ENCODE measurements at places on chromosomes 5 and 9. TPM values are rescaled to one million over a fixed set of nuclear protein-coding genes. Genes with fewer than 3 reads are reported as not detected.

Gene MTMR12
- total RNA-seq: 25.6 TPM

Gene PDZD2
- 23.3 TPM for total RNA-seq

Gene GAS1
- total RNA-seq: 6.1 TPM

Gene MOB3B
- total RNA-seq: 1.8 TPM

Gene TAF11L9
- total RNA-seq: 0.83 TPM

Gene ARHGEF37
- total RNA-seq: 1.0 TPM

Gene AQP7
- total RNA-seq: not detected

Gene IL7R
- not detected for total RNA-seq

Gene NRARP
- 15.2 TPM for total RNA-seq

Gene ZNF454
- 9.3 TPM for total RNA-seq

Gene GLRA1
- total RNA-seq: 0.22 TPM

Gene GABRA1
- total RNA-seq: not detected

Gene KIF4B
- not detected for total RNA-seq

Gene B4GALT1
- 5.4 TPM for total RNA-seq

Gene COL15A1
- total RNA-seq: not detected

Gene ZCCHC9
- 14.8 TPM for total RNA-seq

Gene TMEFF1
- total RNA-seq: 171 TPM

Gene ROR2
- 51.1 TPM for total RNA-seq

Gene ASPN
- not detected for total RNA-seq

Gene CCDC171
- 3.2 TPM for total RNA-seq

Gene SH3RF2
- not detected for total RNA-seq

Gene PCDHAC2
- 6.0 TPM for total RNA-seq

Gene TRIM7
- 0.93 TPM for total RNA-seq

Gene PCDHB8
- 19.8 TPM for total RNA-seq

Gene DBH
- 1.8 TPM for total RNA-seq

Gene FBP1
- total RNA-seq: not detected

Gene CENPK
- total RNA-seq: 11.9 TPM

Gene SLC28A3
- total RNA-seq: not detected

Gene CHSY3
- total RNA-seq: not detected

Gene PCDHA1
- 0.69 TPM for total RNA-seq

Gene MZB1
- total RNA-seq: not detected

Gene AJM1
- 15.3 TPM for total RNA-seq

Gene NUTM2F
- total RNA-seq: not detected

Gene VCAN
- total RNA-seq: 152 TPM

Gene SYK
- 10.7 TPM for total RNA-seq

Gene CDKN2B
- total RNA-seq: 0.93 TPM

Gene TRIM36
- 99.4 TPM for total RNA-seq

Gene IFNB1
- not detected for total RNA-seq

Gene RCL1
- 14.4 TPM for total RNA-seq

Gene FLT4
- total RNA-seq: 0.17 TPM

Gene PCDHGA12
- 6.1 TPM for total RNA-seq

Gene BHMT
- 20.4 TPM for total RNA-seq

Gene GABRP
- total RNA-seq: not detected

Gene TPPP
- 44.5 TPM for total RNA-seq

Gene HSPB3
- total RNA-seq: not detected

Gene MEIKIN
- total RNA-seq: not detected

Gene CDH9
- total RNA-seq: 3.6 TPM

All from glutamatergic neuron (in vitro differentiated cells).